NCI-H1092 (cell line): ENCODE measurements at places on chromosomes 3 and 15.
A peak's percentile ranks its signal among the peaks of the same experiment; 100 is the strongest.

GRCh38 chr15:92600856-92601255 is 54.7 kb downstream of the FAM174B start:
- no peak for DNase-seq

DNA sequence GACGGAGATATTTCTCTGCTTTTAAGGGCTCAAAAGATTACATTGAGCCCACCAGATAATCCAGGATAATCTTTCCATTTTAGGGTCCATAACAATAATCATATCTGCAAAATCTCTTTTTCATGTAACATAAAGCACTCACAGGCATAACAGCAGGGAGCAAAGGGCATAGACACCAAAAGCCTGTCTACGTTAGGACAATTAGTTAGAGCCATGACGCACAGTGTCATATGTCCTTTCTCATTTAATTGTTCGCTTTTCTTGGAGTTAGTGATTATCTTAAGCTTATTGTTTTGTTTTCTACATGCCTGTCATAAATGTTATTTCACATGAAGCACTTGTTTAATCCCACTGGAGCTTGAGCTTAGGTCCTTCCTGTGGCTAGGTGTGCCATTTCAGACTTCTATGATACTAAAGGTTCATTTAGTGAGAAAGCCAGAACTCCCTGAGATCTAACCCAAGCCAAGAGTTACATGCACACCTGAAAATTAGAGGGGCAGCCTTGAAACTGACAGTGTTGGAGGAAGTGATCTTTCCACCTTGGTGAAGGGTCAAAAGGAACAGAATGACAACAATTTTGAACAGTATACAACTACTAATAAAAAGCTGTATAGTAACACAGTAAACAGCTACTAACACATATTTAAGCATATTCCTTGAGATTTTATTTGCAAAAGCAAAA is 11.7 kb upstream of the HHATL start:
- no peak for DNase-seq

GRCh38 chr3:31882895-31883294 is 98.2 kb downstream of the OSBPL10 start:
- no peak for DNase-seq

GRCh38 chr3:140470962-140471361 is 206.9 kb upstream of the TRIM42 start:
- DNase-seq: no peak

DNA sequence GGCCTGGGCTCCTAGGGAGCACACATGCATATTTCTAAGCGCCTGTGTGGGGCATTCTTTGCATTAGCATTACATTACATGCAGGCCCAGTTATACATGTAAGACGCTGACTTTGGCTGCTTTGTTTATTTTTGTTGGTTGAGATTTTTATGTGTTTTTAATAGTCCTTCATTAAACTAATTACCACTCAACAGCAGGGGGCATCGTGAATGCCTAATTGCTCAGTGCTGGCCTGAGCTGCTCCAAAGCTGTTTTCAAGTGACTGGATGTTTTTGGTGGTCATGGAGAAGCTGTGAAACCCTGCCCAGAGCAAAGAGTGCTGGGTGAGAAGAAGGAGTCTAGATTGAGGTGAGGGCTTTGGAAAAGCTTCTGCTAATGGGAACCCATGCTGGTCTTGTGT is 41.5 kb downstream of the GPD1L start:
- no peak for DNase-seq

DNA sequence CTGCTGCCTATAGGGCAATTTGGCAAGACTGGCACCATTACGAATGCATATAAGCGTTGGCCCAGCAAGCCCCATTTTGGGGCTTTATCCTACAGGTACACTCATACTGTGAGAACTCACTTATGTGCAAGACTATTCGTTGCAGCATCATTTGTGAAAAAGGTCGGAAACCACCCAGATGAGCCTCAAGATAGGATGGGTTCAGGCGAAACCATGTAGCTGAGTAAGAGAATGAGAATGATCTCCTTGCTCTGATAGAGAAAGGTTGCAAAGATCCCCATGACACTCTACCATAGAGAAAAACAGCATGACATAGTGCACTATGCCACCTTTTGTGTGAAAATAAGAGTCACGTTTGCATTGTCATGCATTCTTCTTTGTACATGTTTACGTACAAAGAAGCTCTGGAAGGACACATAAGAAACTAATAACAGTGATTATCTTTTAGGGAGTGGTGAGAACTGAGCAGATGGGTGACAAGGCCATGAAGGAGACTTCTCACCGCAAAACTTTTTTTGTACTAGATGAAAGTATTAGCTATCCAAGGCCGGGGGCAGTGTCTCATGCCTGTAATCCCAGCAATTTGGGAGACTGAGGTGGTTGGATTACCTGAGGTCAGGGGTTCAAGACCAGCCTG is 50.0 kb downstream of the RHCG start:
- no peak for DNase-seq

DNA sequence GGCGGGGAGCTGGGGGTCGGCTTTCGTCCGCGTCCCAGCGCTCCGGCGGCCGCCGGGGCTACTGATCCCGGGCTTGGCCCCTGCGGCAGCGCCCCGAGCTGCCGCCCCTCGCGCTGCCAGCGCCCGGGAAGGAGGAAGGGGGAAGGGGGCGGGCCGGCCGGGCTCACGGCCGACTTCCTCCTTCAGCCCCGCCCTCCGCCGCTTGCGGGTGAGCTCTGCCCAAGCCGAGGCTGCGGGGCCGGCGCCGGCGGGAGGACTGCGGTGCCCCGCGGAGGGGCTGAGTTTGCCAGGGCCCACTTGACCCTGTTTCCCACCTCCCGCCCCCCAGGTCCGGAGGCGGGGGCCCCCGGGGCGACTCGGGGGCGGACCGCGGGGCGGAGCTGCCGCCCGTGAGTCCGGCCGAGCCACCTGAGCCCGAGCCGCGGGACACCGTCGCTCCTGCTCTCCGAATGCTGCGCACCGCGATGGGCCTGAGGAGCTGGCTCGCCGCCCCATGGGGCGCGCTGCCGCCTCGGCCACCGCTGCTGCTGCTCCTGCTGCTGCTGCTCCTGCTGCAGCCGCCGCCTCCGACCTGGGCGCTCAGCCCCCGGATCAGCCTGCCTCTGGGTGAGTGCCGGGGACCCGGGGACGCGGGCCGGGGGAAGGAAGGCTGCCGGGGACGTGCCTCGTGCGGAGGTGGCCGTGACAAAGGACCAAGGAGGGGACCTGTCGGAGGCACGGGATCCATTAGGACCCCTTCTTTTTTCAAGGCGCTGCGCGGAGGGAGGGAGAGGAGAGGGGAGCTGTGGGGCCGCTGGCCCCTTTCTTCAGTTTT is at the start of gene SEMA4B:
SEMA4B (plus strand) TSS at position 201 of the 814 bp plus-strand sequence; CDS start at position 450, 249 bp downstream.
- DNase-seq: peak; percentile 11

DNA sequence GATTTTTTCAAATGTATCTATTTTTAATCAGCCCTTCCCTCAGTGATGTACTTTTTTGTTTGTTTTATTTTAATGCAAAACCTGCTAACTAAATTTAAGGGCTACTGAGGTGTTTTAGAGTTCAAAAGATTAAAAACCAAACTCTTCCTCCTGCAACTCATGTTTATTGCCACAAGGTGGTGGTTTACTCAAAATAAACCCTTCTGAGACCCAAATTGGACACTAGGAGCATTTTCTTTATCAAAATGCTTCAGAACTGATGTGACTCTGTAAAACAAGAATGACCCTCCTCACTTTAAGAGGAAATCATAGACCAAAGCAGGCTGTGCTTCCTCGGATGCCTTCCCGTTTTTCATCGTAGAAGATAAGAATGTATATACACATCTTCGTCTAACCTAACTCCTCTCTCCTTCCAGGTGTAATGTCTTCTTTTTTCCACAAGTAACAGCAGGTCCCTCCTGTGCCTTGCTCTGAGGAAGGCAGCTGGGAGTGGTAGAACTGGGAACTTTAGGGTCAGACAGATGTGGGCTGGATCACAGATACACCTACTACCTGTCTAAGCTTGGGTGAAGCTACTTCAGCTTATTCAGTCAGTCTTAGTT is 2.9 kb upstream of the NME9 start:
- no peak for DNase-seq

- DNase-seq: no peak
Measured at GRCh38 chr3:15292765-15293522, 39.4 kb downstream of the SH3BP5 start.

DNA sequence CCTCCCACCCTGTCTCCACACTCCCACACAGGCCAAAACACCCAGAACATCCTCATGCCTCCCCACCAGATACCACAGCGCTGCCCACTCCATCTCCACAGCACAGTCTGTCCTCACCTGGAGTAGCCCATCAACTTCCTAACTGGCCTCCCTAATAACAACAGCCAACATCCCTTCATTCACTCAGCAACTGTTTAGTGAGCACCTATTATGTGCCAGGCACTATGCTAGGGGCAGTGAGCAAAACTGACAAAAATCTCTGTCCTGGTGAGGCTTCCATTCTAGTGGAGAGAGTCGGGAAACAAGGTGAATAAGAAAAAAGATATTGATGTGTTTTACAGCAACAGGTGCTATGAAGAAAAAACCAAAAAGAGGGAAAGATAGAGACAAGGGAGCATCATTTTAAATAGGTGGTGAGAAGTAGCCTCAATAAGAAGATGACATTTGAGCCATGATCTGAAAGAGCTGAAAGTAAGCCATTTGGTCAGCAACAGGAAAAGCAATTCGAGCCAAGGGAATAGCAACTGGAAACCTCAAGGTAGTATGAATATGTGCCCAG is 523.9 kb downstream of the SHQ1 start:
- DNase-seq: no peak

DNA sequence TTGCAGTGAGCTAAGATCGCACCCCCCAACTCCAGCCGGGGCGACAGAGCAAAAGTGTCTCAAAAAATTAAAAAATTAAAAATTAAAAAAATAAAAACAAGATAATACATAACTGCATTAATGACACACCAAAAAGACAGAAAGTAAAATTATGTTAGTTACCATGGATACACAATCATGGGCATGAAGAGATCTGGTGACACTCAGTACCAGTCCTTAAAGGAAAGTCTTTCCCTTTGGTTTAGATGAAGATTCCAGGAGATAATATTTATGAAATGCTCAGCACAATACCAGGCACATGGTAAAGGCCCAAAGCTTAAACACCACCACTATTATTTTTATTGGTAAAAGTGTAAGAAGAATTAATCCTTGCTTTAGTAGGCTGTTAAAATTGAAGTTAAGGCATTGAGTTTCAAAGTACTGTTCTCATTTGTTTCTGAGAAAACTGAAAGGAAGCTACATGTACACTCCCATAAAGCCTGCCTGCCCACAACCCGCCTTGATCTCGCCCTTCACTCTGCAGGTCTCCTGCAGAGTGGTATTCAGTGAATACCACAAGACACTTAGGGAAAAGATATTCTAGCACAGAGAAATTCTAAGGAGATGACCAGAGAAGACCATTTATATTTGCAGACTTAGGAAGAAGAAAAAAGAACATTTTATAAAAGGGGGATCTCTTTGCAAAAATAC is 52.3 kb downstream of the SUCLG2 start:
- no peak for DNase-seq

DNA sequence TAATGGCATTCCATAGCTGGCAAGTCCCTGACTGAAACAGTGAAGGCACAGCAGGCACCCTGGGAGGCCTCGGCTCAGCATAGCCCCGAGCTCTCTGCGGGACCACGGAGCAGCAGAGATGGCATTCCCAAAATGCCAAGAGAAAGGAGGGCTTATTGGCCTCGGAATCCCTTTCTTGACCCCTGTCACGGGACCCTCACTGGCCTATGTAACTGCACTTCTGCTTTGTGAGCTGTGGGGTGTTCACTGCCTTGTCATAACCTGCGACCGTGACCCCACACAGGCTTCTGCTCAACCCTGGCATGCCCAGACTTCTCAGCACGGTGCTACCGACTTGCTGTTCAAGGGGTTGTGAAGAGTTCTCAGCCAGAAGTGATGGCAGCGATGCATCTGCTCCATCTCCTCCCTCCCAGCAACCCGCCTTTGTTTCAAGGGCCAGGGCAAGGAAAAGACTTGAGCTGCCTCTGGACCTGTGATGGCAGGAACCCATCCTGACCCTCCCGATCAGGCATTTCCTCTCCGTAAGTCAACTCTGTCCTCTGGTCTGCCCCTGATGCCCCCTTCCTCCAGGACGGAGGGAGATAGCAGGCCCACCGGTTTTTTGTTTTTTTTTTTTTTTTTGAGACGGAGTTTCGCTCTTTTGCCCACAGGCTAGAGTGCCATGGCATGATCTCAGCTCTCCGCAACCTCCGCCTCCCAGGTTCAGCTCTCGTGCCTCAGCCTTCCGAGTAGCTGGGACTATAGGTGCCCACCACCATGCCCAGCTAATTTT is 30.5 kb downstream of the EHD4 start:
- no peak for DNase-seq

DNA sequence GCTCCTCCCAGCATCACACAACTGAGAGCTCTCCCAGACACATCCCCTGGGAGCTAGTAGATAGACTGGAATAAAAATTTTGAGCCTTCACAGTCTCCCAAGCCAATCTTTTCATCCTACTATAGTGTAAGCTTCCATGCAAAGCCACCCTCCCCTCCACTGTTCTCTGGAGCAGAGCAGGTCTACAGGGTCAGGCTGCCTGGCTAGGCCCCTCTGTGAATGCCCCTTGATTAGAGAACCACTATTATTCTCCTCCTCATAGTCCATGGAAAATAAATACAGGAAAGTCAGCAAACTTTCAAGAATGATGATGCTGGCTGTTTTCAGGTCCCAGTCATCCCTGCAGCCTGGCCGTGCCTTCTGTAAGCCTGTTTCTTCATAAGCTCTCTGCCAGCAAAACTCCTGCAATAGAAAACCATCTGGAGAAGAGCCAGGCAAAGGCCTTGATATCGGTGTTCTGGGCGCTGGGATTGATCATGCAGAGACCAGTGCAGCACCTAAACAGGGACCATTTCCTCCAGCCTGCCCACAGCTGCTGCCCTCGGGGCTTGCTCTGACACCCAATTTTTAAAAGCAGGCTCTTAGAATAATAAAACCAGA is 51.7 kb downstream of the CRYGS start:
- DNase-seq: no peak

DNA sequence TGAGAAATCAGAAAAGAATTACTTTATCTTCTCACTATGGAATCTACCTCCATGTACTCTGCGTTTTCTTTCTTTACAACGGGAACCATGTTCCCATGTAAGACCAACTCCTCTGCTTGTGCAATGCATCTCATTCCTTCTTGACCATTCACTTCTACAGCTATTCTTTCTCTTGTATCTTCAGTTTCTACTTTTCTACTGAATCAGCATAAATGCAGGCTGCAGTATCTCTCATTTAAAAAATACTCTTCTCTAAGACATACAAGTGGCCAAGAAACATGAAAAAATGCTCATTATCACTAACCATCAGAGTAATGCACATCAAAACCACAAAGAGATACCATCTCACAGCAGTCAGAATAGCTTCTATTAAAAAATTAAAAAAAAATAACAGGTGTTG is 74.1 kb upstream of the NANOGP8 start:
- DNase-seq: no peak

DNA sequence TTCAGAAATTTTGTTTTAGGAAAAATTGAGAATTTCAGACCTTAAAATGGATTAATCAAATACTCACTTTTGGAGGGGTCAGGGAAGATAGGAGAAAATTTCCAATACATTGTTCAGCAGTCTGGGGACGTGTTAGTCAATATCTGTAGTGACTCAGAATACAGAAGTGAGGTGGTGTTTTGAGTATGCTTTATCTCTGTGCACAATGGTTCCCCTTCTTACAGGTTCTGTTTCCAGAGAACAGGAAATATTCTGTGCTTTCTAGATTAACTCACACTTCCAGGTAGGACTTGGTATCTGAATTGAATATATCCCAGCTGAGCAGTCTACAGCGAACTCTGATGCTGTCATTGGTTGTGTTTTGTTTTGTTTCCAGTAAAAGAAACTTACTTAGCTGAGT is 30.7 kb upstream of the CCDC54 start:
- DNase-seq: no peak
